Hypothalamus (tissue), 51 donors: ENCODE measurements at places on chromosomes 16 and 17.

DNA sequence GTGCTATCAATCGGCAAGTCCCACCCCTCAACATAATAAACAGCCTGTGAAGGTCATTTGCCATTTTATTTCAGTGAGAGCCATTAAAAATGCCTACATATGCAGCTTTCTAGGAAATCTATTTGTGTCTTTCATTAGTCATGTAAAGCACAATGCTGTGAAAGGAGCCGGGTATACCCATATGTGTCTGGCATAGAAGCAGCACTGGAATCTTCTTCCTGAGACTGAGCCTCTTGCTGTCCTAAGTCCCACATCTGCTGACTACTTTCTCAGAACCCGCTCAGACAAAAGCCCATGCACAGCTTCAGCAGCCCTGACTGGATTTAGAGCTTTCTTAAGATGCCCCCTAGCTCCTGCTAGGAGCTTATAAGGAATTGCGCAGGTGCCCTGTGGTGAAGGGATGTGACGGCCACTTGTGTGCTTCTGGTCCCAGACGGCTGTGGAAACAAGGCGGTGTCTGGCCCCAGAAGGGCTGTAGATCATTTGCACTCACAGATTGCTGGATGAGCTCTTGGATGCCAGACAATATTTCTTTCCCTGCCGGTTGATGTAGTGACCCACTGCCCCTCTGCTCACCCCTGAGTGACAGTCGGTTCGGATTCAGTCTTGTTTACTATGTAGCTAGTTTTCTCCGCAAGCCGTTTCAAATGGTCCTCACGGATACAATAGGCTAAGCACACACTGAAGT is 172.2 kb downstream of the ANKFN1 start:
- no peak for DNase-seq

- peak; percentile 90 for DNase-seq
Measured at GRCh38 chr16:54930005-54930868, at the start of gene IRX5. TSS of gene IRX5 (plus strand) at chr16:54930865. CDS start at chr16:54931199, 334 bp downstream.

DNA sequence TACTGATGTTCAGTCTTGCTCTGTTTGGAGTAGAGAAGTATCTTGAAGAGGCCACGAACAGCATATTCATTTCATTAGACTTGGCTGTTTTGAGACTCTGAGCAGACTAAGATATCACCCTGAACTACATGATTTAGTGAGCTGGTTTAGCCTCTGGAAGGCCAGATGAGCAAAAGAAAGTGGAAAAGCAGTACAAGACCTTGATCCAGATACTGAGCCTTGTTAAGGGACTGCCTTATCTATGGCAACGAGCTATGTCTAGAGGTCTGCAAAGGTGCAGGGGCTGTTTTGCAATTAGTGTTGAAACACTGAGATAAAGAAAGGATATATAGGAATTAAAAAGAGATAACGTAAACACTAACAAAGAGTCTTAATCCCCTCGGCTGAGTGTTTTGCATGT is 231.4 kb downstream of the IRX3 start:
- DNase-seq = no peak

DNA sequence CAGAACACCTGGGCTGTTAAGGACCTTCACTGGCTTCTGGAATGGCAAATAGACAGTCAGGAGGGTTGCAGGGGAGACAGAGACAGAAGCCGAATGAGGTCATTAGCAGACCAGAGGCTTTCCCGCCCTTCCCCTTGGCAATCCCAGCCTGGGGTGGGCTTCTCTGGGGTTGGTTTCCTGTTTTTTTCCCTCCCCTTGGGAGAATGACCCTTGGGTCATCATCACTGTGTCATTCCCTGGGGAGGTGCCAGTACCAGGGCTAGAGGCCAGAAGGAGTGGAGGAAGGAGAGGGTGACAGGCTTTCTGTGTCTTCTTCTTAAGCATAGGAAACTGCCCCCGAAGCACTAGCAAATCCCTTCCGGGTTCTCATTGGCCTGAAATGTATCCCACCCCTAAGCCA is 42.9 kb upstream of the IL21R start:
- DNase-seq = no peak
